Renal cortex interstitium (tissue), 15 donors: ENCODE measurements at places on chromosomes 1 and 21. TPM values are rescaled to one million over a fixed set of nuclear protein-coding genes. Genes with fewer than 3 reads are reported as not detected.

FAM72A gene
- polyA plus RNA-seq: 5.0 TPM

DNA sequence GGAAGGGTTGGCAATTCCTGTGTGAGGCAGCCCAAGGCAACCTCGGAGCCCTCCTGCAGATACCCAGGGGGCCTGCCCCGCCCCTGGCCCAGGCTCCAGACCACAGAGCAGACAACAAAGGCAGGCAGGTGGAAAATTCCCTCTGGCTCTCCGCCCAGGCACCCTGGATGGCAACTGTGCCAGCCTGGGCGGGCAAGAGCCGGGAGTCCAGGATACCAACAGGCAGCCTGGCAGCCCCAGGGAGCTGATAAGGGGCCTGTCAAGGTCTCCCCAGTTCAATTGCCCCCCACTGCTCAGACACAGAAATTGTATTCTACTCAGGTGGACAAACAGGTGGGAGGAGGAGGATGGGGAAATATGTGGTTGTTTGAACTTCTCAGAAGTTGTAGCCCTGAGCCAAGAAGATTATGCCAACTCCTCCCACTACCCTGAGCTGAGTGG lies 15.4 kb upstream of the GPR37L1 start:
- DNase-seq: no peak

GRCh38 chr1:235657747-235658526 lies 8.4 kb upstream of the GNG4 start:
- DNase-seq: no peak

GRCh38 chr1:84350550-84350949 lies 47.7 kb upstream of the DNASE2B start:
- DNase-seq: no peak

GRCh38 chr1:17198476-17199258 lies 6.3 kb upstream of the PADI1 start:
- DNase-seq: no peak

- no peak for DNase-seq
Observed at GRCh38 chr1:144101397-144102045, 129.7 kb upstream of the FAM72C start.

DNA sequence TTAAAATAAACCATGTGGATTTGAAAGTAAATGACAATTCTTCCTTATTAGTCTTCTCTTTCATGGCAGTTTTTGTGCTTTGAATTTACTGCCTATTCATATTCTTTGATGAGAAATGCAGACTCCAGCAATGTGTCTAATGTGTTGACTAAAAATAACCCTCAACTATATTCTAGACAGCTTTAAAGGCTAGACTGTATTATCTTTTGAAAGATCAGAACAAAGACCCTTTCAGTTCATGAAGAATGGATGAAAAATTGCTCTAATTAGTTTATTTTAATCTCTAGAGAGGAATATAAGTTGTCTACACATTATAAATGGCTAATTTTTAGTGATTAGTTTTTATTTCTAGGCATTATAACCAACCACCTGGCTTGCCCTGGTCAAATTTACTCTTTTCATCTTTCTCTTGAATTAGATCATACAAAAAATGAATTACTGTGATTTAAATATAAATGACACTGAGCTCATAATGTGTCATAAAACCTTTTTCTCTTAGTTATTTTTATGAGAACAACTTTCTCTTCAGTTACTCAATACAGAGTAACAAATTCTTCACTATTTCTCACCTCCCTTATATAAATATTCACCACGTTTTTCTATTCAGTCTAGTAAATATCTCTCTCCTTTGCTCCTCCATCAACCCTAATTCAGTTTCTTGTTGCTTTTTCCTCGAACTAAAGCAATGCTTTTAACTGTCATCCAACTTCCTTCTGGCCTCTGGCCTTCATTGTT lies 428.5 kb upstream of the TMPRSS15 start:
- DNase-seq: no peak

DNA sequence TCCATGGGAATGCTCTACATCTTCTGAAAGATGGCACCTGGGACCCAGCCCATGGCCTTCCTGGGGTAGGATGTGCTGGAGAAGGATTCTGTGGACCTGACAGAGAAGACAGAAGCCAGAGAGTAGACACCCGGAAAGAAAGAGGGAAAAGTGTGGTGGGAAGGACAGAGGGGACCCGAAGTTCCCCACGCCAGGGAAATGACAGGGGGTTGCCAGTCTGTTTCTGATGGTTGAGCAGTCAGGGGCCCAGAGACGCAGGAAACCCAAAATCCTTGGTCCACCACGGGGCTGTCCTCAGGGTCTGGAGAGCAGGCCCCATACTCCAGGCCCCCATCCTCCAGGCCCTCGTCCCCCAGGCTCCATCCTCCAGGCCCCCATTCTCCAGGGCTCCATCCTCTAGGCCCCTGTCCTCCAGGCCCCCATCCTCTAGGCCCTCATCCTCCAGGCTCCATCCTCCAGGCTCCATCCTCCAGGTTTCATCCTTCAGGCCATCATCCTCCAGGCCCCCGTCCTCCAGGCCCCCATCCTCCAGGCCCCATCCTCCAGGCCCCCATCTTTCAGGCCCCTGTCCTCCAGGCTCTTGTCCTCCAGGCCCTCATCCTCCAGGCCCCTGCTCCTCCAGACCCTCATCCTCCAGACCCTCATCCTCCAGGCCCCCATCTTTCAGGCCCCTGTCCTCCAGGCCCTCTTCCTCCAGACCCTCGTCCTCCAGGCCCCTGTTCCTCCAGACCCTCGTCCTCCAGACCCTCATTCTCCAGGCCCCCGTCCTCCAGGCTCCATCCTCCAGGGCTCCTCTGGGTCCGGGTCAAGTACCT lies 1.0 kb upstream of the TFF2 start:
- no peak for DNase-seq

DNA sequence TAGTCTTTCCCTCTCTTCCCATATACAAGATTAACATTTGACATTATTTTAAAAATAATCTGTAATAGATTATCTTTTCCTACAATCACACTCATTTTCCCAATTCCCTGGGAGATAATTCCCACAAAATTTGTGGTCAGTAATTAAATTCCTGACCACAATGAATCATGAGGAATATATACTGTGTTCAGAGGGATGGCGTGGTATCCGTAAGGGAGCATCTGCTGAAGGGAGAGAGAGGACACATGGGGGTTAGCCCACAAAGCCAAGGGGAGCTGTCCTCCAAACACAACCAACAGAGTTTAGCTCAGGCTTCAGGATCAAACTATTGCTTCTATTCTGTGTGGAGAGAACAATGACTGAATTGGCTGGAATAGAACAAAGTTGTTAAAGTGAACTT lies 57.1 kb upstream of the PPP2R5A start:
- DNase-seq: no peak

DNA sequence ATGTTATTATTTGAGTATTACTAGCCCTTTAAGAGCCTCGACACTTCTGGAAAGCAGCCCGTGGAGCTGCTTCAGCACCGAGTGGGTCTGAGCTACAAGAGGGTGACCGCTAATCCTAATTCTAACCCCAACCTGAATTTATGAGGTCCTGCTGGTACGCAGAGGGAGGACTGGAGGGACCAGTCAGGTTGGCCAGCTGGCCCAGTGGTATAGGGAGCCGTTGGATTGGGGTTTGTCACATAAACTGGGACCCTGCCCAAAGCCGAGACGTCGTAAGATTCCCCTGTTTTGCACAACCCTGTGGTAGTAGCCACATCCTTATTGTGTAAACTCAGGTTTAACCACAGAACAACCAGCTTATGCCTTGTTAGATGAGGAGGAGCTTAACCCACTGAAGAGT lies 60.8 kb upstream of the F3 start:
- DNase-seq: no peak

KIF14 gene
- polyA plus RNA-seq: 6.0 TPM

- no peak for DNase-seq
Observed at GRCh38 chr1:220182656-220183055, 88.7 kb downstream of the IARS2 start.
